ENCODE measurements at places on chromosomes 12 and 14.

- peak; percentile 56 for DNase-seq
Measured at GRCh38 chr12:52203079-52203921, 11.5 kb upstream of the KRT80 start.

GRCh38 chr12:55930771-55931316 is at the start of gene DGKA:
DGKA (plus strand) TSS chr12:55931162; CDS start chr12:55936504, 5,342 bp downstream.
- no peak for DNase-seq

DNA sequence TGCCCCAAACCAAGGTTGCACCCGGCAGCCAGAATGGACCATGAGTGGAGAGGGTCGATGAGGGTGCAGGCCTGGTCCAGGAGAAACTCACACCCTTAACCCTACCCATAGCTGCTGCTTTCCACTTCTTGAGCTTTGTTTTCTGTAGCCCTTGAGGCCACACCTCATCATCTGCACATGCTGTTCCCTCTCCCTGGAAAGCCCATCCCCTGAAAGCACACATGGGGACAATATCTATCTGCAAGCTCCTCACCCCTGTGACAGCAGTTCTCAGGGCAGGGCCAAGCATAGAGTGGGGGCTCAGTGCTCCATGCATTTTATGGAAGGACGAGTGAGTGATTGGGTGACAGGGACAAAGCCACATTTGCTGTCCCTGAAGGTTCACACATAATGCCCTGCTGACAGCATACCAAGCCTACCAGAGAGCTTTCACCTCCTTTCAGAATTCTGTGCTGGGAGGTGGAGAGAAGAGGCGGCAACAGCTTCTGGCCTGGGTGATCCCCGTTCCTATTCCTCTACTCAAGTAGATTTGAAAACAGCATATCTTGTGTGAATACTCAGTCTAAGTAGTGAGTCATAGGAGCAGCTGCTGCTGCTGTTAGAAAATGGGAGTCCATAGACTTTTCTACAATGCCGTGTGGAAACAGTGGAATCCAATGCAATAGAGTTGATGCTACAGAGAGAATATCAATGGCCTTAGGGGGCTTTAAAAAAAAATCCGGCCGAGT is 44.6 kb downstream of the SRGAP1 start:
- DNase-seq = peak; percentile 58

DNA sequence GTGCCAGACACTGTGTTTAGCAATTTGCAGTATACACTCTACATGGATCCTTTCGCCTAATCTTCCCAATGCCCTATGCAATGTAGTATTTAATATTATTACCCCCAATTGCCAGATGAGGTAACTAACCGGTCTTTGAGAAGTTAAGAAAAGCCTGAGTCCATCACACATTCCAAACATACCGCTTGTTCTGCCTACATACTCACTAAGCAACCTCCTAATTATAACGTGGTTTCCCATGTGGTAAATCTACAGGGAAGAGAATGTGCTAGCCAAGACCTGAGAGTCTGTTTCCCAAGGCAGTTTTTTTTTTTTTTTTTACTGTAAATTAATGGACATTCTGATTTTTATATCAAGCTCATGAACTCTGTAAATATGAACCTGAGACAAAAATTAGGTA is 37.2 kb downstream of the ATP2B1 start:
- DNase-seq = no peak

Data from head of caudate nucleus (tissue), 42 donors.